ENCODE measurements at places on chromosomes 13 and 19.

- DNase-seq = peak; percentile 95
Measured at GRCh38 chr19:7507884-7508283, 8.0 kb upstream of the ZNF358 start.

DNA sequence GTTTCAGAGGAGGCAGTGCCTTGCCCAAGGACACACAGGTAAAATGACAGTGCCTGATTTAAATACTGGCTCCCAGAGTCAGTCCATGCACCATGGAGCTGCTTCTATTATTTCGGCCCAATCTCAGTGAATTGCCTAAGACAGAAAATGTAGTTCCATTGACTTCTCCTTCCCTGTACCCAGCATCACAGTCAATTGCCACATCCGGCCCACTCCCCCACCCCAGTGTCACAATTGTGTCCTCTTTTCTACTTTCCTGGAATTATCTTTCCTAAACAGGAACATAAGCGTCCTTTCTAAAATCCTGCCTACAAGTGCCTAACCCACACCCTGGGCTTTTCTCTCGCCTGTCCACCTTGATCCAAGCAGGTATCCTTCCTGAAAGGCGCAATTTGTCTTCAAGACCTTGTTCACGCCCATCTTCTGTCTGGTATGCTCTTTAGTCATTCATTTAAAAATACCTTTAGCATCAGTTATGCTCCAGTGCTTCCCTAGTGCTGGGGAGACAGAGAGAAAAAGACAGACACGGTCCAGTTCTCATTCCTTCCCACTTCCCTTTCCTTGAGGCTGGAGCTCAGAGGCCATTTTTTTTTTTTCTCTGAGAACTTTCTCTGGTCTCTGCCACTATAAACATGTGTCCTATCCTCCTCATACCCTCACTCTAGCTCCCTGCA, 411.4 kb downstream of the LIG4 start:
- DNase-seq = no peak

DNA sequence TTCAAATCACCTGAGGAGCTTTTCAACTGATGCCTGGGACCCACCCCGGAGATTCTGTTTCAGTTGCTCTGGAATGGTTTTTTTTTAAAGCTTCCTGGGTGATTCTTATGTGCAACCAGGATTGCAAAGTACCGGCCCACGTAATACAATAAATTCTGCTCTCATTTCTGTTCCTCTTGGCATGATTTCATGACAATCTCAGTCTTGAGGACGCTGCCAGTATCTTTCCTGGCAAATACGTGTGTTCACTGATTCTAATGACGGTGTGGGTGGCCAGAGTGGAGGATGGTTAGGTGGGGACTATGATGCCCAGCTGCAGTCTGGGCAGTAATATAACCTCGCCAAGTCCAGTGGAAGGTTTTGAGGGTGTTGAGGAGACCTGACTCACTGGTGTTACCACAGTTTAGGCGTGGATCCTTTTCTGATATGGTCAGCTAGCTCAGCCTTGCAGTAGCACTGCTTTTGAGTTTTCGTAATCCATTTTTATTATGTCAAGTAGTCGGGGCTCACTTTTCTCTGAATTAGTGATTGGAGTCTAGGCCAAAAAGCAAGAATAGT, 49.4 kb downstream of the FAM124A start:
- no peak for DNase-seq

DNA sequence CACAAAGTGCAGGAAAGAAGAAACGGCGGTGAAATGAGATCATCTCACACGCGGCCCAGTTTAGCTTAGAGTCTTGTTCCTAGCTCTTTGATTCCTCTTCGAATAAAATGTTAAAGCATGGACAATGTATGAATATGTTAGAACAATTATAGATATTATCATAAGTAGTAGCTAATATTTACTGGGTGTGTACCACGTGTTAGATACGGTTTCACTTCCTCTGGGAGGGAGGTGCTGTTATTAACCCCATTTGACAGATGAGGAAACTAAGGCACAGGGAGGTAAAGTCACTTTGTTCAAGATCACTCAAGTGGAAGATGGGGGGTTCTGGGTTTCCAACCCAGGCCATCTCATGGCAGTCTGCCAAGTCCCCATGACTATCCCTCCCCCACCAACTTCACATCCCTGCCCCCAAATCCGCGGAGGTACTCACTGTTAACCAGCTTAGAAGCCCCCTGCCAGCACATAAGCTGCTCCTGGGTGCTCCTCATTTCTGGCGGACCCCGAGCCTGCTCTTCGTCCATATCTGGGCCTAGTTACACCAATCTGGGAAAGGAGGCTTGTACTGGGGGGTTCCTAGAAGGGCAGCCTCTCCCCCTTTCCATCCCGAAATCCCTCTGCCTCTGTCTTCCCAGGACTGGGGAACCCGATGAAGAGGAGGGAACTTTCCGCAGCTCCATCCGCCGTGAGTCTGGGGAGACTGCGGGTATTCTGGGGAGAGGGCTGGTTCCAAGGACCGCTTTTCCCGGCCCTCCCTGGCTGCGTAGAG, 1.0 kb upstream of the FXYD7 start:
- DNase-seq = peak; percentile 62

DNA sequence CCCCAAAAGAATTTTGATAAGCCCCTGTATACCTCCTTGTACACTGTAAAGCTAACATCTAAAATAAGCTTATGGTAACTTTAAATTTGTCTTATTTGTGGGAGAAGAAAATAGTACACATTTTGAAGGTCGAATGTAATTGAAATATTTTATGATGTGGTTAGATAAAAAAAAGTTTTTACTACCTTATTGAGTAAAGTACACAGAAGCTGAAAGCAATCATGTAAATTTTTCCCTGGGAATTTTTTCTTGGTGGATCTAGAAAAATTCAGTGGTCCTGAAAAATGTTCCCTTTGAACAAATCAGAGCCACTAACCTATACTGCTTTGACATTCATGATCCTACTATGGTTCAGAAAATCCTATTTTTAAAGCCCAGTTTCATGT, 46.9 kb downstream of the SIPA1L3 start:
- no peak for DNase-seq

- no peak for DNase-seq
Measured at GRCh38 chr13:111895896-111896821, 170.8 kb upstream of the SOX1 start.
